ENCODE measurements at places on chromosomes 7 and 10. TPM values are rescaled to one million over a fixed set of nuclear protein-coding genes. Genes with fewer than 3 reads are reported as not detected.

ATG9B gene
- 0.14 TPM for total RNA-seq

FKBP6 gene
- not detected for total RNA-seq

ZNF786 gene
- total RNA-seq, result 5.9 TPM

PAPSS2 gene
- total RNA-seq, result 28.1 TPM

RNF148 gene
- not detected for total RNA-seq

LGI1 gene
- not detected for total RNA-seq

All from A549 treated with DMSO at 1 μM for 4 hours (cell line).